Naive B cell (primary cell): ENCODE measurements at places on chromosomes 1 and 21.

DNA sequence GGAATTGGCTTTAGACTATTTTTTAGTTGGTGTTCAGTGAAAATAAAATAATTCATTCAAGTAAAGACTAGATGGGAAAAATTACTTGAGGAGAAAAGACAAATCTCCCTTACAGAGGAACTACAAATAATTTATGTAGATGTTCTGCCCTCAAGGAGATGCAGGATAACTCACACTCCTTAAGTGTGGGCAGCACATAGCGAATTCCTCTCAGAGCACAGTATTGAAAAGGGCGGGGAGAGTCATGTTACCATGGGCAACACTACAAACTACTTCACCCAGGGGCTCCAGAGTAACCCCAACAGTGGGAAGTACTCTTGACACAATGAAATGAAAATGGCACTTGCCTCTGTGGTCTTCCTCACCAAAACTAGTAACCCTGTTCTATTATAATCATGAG is 20.6 kb upstream of the LAMC2 start:
- no peak for DNase-seq

GRCh38 chr1:202710070-202711045 is at the start of gene SYT2:
Gene SYT2, minus strand, starts transcription at chr1:202710454. Its CDS starts 104,682 bp downstream, at chr1:202605772.
- no peak for DNase-seq

DNA sequence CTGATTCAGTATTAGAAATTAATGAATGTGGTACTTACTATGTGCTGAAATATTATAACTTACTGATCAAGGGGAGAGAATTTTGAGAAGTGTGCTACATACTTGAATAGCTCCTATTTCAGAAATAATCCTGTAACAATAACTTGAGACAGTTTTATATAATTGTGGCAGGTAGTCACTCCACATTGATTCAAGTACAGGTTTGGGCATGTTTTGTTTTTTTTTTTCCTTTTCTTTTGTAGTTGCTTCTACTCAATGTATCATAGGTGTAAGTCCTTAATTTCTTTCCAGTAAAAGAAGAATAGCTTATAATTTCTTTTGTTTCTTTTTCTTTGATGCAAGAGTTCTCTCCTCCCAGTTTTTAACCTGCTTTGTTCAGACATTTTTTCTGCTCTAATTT is 86.1 kb upstream of the ADGRL2 start:
- no peak for DNase-seq

- no peak for DNase-seq
Measured at GRCh38 chr1:101013776-101014175, 11.8 kb downstream of the DPH5 start.

DNA sequence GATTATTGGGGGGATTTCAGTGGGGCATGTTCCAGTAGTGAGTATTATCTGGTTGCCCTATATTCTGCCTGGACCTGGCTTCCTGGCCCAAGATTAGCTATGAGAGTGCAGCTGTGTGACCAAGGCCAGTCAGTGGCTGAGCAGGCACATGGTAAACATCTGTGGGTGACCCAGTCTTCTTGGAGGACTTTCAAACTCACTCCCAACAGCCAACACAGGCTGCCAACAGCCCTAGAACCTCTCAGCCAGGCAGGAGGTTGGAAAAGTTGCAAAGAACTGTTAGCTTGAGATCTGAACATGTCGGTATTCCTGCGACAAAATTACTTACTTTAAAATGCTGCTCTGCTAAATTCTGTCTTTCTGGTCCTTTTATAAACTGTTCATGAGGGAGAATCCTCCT is 192.4 kb downstream of the TGFBR3 start:
- no peak for DNase-seq

DNA sequence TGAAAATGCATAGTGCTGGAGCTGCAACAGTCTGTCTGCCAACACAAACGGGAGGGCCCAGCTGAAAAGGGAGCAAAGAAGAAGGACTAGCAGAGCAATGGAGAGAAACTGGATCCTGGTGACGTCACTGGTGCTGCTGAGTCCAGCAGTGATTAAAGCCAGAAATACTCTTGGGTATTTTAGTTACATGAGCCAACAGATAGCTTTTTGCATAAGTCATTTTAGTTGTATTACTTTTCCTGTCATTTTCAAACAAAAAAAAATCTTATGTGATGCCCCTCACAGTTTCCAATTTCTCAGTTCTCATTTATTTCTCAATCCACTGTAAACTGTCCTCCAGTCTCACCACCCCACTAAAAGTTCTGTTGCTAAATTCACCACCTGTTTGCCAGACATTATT is 38.7 kb upstream of the NEK7 start:
- no peak for DNase-seq

GRCh38 chr1:227952374-227953021 is 4.8 kb upstream of the WNT9A start:
- DNase-seq, result no peak

DNA sequence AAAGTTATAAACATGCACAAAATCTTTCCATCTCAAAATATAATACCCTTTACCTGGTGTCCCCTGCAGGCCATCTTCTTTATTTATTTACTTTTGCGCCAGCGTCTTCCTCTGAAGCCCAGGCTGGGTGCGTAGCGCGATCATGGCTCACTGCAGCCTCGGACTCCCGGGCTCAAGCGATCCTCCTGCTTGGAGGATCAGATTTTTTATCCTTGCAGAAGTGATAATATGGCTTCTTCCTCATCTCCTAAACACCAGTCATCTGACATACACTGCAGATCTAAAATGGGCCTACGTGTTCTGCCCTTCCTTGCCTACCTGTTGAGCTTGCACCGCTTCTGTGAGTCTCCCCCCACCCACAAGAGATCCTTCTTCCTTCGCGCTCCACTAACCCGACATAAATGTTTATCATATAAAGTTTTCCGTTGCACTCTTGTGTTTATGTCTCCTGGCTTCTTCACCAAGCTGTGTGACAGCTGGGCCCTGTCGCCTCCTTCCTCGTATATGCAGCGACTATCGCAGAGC is 506 bp upstream of the SRP9 start:
- no peak for DNase-seq

- no peak for DNase-seq
Measured at GRCh38 chr1:156106624-156107488, 7.7 kb upstream of the LMNA start.

DNA sequence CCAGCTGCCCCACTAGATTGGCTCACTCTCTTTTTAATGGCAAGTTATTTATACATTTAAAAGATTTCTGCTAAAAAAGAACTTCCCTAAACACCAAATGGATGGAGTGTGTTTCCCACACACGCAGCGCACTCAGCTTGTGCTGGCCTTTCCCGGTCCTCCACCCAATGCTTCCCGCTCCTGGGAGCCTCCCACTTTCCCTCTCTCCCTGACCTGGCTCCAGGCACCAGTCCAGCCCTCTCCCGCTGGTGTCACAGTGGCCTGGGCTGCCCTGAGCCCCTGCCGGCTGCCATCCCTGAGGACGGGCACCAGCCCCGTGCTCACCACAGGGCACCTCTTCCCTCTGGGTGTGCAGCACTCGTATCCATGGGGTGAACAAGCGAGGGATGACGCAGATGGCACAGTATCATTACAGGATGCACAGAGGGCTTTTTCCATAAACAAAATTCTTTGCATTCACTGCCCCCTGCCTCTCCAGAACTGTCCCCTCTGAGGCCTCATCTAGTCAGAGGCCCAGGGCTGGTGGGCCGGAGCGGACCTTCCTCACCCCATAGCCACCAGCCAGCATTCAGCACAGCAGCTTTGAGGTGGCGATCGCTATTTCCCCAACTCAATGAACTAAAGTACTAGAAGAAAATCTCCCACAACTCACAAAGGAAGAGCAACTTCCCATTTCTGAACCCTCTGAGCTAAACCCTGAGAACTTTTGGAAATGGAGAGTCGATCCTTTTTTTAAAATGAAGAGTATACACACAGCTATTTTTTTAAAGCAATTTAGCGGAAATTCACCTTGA is 68.5 kb downstream of the SLC37A1 start:
- DNase-seq, result no peak

GRCh38 chr1:181674617-181675016 is 191.3 kb downstream of the CACNA1E start:
- DNase-seq, result no peak

- no peak for DNase-seq
Measured at GRCh38 chr21:16402752-16403151, 673.0 kb downstream of the USP25 start.

- no peak for DNase-seq
Measured at GRCh38 chr1:63693944-63694571, 79.8 kb upstream of the ROR1 start.

DNA sequence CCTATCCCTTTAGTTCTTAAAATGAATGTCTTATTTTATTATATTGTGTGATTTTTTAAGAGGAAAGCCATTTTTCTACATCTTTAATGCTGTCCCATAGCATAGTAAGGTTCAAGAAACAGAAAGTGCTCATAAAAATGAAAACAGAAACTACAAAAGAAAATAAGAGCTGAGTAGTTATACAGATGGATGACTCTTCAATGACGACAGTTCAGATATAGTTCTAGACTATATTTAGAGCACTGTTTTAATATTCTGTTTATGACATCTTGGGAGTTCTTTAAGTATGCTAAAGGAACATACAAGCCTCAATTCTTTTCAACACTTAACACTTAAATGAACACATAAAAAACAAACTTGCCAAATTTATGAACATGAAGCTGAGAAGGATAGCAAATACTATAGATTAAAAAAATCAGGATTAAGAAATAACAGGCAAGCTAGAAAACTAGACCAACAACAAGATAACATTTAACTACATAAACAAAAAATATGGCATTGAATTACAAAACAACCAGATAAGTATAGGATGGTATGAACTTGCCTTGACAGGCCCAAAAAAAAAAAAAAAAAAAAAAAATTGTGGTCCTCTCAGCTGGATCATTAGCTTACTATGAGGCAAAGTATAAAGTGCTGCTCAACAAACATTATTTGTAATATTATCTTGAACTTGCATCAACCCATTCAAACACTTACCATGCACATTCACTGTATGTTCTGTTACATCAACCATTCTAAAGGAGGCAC is 87.9 kb downstream of the ZZZ3 start:
- DNase-seq, result no peak

GRCh38 chr1:185533596-185533995 is 200.6 kb upstream of the HMCN1 start:
- DNase-seq, result no peak

DNA sequence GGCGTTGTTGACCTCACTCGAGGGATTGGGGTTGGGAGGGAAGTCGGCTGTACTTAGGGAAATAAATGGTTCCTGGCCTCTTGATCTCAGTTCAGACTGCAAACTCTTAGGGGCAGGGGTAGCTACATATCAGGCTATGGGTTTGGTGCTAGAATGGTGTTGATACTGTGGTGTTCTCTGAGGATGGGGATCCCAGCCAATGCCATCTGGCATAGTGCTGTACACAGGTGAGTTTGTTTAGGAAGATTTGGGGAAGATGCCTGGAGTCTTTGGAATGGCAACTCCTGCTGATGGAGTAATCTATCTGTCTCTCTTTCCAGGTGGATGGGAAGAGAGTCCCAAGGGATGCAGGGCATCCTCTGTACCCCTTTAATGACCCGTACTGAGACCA is 14.3 kb upstream of the NASP start:
- DNase-seq, result no peak

DNA sequence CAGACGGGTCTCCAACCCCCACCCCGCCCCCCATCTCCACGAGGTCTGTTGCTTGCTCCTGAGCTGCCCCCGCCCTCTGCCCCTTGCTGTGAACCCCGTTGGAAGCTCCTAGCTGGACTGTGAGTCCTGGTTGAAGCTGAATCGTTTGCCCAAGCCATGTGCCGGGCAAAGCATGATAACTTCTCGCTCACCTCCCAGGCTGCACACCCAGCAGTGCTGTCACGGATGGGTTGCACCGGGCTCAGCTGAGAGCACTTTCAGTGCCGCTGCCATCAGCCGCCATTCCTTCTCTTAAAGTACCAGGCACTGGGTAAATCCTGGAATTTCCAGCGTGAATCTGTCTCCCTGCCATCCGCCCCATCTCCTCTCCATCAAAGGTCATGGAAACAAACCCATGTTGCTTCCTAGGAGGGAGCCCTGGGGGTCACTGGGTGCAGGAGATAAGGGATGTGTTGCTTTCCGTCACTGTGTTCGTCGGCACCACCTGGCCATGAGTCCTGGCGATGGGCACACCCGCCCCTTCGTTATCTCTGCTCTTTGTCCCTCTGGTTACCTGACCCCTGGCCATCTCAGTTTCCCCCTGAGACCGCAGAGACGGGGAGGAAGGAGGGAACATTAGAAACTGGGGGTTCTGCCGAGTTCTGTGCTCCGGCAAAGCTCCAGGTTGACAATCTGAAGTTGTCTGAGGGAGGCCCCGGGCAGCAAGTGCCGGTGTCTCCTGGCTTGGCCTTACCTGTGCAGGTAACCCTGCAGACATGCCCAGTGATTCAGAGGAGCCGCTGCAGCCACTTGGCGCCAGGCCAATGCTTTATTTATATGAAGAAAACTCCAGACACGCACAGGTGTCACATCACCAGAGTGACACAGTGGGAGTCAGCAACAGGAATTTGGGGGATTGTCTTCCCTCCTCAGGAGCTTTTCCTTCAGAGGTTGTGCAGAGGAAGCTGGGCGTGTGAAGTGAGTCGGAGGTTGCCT is 2.7 kb downstream of the PDE9A start:
- DNase-seq, result no peak

DNA sequence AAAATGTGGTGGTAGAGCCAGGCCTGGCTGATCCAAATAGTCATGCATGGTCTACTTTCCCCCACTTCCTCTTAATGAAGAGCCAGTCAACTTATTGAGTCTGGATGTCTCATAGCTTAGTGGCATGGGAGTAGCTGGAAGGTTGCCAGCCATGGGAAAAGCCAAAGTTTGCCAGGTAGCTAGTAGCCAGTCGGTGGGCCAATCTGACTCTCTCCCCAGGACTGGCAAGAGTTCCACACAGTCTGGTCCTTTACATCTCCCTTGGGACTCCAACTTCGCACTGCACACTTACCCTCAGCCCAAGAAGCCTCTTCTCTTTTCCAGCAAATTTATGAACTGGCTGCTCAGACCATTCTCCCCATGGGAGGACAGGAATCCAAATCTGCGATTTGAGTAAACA is 8.3 kb downstream of the WARS2 start:
- DNase-seq, result no peak
